Tibial artery (tissue), 4 donors: ENCODE measurements at places on chromosomes 5 and 9.

DNA sequence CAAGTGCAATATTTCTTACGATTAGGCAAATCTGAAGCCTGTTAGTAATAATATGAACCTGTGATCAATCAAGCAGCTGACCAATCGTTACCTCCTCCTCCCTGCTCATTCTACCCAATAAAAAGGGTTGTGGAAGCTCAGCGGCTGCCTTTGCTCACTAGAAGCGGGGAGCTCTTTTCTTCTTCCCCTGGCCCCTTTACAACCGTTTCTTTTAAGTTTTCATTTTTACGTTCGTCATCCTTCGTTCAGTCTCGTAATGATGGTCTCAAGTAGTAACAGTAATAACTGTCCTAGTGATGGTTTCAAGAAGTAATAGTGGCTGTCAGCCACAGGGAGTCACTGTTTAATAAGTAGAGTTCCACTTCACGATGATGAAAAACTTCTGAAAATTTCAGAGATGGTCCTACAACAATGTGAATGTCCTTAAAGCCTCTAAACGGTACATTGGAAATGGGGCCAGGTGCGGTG, 6.2 kb downstream of the UGT3A2 start:
- DNase-seq = no peak
- no peaks in the 10 kb centered on the region for H3K27me3 ChIP-seq
- no peak overlapping the region for H3K27ac ChIP-seq
- no peak overlapping the region for H3K4me3 ChIP-seq

DNA sequence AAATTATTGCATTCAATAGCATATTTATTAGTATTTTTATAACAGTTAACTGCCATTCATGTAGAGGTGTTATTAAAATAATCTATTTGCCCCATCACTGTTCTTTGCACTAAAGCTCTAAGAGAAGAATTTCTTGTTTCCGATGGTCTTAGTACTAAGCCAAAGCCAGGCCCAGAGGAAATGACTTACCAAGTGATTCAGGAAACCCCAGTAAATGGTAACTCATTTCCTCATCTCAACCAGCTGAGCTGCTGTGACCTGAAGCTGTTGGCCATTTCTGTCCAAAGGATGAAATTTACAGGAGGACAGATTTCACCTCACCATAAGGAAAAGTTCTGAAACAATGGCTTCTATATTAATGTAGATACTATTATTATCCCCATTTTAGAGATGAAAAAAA, 117.0 kb downstream of the PIK3R1 start:
- no peak for DNase-seq
- no peaks in the 10 kb centered on the region for H3K4me1 ChIP-seq
- H3K27me3 ChIP-seq = no peaks in the 10 kb centered on the region
- H3K36me3 ChIP-seq = no peaks in the 10 kb centered on the region
- no peak overlapping the region for H3K4me3 ChIP-seq
- no peak overlapping the region for H3K27ac ChIP-seq

GRCh38 chr5:103410172-103410571, 151.6 kb downstream of the MACIR start:
- DNase-seq = no peak
- H3K4me3 ChIP-seq = no peak overlapping the region
- no peaks in the 10 kb centered on the region for H3K36me3 ChIP-seq
- no peaks in the 10 kb centered on the region for H3K27me3 ChIP-seq
- no peak overlapping the region for H3K27ac ChIP-seq

GRCh38 chr5:178330791-178331404, 98.3 kb upstream of the PHYKPL start:
- H3K27me3 ChIP-seq = no peaks in the 10 kb centered on the region
- H3K36me3 ChIP-seq = no peaks in the 10 kb centered on the region
- H3K4me3 ChIP-seq = no peak overlapping the region
- H3K4me1 ChIP-seq = peaks cover 12% of the 10 kb centered on the region

- H3K27me3 ChIP-seq = no peaks in the 10 kb centered on the region
- no peak for DNase-seq
- H3K4me1 ChIP-seq = peaks cover 17% of the 10 kb centered on the region
These were observed 37.7 kb upstream of the PDE8B start for GRCh38 chr5:77172713-77173328.

DNA sequence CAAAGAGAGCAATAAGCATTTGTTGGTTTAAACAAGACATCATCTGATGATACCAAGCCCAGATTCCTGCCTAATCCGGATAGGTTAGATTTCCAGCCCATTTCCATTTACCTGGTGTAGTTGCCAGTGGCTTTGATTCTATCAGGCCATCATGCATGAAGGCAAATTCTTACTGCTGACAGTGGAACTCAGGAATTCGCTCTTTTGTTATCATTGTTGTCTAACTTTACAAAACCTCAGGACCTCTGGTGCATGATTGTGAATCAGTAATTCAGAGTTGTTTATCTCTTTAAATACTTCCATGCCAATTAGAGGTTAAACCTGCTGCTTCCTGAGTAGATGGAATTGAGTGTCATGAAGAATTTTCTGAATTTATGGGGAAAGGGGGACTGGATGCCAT, 76.5 kb downstream of the C9orf152 start:
- DNase-seq = no peak
- peaks cover 6% of the 10 kb centered on the region for H3K36me3 ChIP-seq
- peak overlapping the region; percentile 93 for H3K27ac ChIP-seq
- H3K4me3 ChIP-seq = no peak overlapping the region
- peaks cover 53% of the 10 kb centered on the region for H3K4me1 ChIP-seq

- H3K4me3 ChIP-seq = no peak overlapping the region
- H3K36me3 ChIP-seq = peaks cover 36% of the 10 kb centered on the region
These were observed 49.1 kb downstream of the LRSAM1 start for GRCh38 chr9:127500399-127500798.

DNA sequence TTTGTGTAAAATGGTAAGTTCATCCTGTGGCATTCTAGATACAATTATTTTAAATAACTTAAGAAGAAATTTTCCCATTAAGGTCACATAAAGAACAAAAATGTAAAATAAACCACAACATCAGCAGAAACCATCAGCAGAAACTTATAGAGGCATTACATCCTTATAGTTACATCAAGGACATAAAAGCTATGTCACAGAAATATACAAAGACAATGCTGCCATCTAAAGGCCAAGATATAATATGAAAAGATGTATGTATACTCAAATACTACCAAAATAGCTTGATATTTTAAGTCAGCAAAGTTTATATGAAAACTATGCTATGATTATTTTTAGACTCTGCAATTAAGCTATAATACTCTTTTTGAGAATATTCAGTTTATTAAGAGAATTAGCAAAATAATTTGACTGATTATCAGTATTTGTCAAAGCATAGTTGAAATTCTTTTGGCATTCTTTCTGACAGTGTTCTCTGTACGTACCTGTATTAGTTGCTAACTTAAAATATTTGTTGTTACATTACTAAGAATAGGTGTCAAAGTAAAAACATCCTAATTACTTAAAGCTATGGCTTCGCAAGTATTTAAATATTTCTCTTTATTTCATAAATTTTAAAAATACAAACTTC, 36.2 kb downstream of the FBXL17 start:
- no peak overlapping the region for H3K4me3 ChIP-seq
- H3K4me1 ChIP-seq = no peaks in the 10 kb centered on the region
- no peaks in the 10 kb centered on the region for H3K36me3 ChIP-seq
- H3K27ac ChIP-seq = no peak overlapping the region
- no peak for DNase-seq

DNA sequence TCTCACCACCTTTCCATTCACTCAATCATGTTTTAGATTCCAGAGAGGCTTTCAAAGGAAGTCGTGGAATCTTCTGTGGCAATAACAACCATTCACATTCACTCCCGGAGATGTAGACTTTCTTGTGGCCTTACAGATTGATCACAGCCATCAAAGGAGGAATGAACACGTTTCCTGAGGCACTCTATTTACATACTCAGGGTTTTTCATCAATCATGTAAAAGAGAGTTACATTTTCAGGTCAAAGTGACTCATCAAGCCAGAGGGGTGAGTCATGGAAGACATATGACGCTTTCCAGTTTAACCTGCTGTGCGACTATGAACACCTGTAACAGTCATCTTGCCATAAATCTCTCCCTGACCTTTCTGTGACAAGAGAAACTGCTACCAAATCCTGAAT, 39.3 kb upstream of the RAD23B start:
- H3K4me3 ChIP-seq = no peak overlapping the region
- H3K36me3 ChIP-seq = no peaks in the 10 kb centered on the region
- H3K27me3 ChIP-seq = no peaks in the 10 kb centered on the region

DNA sequence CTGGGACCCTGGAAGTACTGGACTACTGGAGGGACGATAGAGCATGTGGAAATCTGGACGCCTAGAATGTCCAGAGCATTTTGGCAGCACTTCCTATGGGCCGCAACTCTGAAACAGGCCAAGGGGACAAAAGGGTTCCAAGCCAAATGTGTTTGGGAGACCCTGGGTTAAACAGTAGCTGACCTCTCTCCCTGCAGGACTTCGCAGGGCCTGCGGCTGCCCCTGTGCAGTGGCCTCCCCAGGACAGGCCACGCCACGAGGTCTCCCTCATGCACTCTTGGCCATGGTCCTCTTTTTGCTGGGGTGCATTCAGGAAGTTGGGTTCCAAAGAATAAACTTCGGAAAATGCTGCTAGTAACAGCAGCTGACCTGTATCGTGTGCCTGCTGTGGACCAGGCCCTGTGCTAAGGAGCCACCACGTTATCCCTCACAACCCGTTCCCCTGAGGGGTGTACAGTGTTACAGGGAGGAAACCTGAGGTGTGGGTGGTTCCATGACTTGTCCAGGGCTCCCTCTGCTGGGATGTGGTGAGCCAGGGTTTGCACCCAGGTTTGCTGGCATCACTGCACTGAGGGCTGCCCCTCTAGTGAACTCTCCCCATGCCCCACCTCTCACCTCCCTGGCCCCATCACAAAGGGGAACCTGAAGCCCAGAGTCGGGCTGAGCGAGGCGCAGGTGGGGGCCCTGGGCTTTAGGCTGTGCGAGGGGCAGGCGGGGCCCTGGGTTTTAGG, 79.4 kb downstream of the AMBP start:
- H3K27ac ChIP-seq = peak overlapping the region; percentile 83
- no peaks in the 10 kb centered on the region for H3K27me3 ChIP-seq
- no peaks in the 10 kb centered on the region for H3K36me3 ChIP-seq
- H3K4me3 ChIP-seq = no peak overlapping the region
- H3K4me1 ChIP-seq = peaks cover 2% of the 10 kb centered on the region

DNA sequence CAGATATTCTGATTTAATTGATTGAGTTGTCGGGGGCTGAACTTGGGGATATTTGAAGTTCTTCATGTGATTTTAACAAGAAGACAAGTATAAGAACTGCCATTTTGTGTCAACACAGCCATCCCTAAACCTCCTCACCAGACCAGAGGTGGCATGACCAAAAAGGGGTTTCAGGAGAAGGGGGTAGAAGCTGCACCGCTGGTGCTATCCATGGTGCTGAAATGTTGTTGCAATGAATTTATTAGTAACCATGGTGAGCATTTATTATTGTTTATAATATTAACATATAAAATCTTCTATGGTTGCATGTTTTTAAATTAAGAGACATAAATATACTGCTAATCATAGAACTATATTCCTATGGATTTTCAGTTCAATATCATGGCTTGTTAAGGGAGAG, 72.3 kb downstream of the GNA14 start:
- no peaks in the 10 kb centered on the region for H3K27me3 ChIP-seq
- H3K4me1 ChIP-seq = no peaks in the 10 kb centered on the region
- H3K27ac ChIP-seq = no peak overlapping the region
- H3K4me3 ChIP-seq = no peak overlapping the region
- no peaks in the 10 kb centered on the region for H3K36me3 ChIP-seq

DNA sequence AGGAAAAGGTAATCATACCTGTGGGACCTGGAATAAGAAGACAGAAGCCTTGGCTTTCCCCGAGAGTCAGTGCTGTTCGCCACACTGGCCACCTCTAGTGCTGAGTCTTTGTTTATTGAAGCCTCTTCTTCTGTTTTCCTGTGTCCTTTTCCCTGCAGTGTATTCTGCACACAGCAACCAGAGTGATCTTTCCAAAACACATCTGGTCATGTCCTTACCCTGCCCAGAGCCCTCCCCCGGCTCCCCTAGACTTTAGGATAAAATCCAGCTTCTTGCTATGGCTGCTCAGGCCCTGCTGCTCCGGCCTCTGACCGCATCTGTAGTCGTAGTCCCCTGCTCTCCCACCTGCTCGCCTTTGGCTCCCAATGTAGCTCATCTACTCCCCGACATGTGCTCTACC, 28.3 kb downstream of the GALNT10 start:
- H3K4me1 ChIP-seq = no peaks in the 10 kb centered on the region
- H3K4me3 ChIP-seq = no peak overlapping the region
- H3K27me3 ChIP-seq = no peaks in the 10 kb centered on the region
- DNase-seq = no peak

- no peak overlapping the region for H3K4me3 ChIP-seq
- no peak overlapping the region for H3K27ac ChIP-seq
- H3K36me3 ChIP-seq = no peaks in the 10 kb centered on the region
- H3K27me3 ChIP-seq = no peaks in the 10 kb centered on the region
- DNase-seq = no peak
- H3K4me1 ChIP-seq = no peaks in the 10 kb centered on the region
These were observed 79.4 kb downstream of the SLCO4C1 start for GRCh38 chr5:102216678-102217077.

- H3K4me1 ChIP-seq = peaks cover 2% of the 10 kb centered on the region
- H3K36me3 ChIP-seq = no peaks in the 10 kb centered on the region
- peak overlapping the region; percentile 14 for H3K27ac ChIP-seq
- DNase-seq = no peak
- H3K4me3 ChIP-seq = peak overlapping the region; percentile 23
These were observed 31.4 kb downstream of the ANKRD33B start for GRCh38 chr5:10595293-10595671.

GRCh38 chr9:13428766-13429165, 149.3 kb upstream of the MPDZ start:
- no peak overlapping the region for H3K27ac ChIP-seq
- no peaks in the 10 kb centered on the region for H3K36me3 ChIP-seq
- no peaks in the 10 kb centered on the region for H3K27me3 ChIP-seq
- no peak overlapping the region for H3K4me3 ChIP-seq
- DNase-seq = no peak

DNA sequence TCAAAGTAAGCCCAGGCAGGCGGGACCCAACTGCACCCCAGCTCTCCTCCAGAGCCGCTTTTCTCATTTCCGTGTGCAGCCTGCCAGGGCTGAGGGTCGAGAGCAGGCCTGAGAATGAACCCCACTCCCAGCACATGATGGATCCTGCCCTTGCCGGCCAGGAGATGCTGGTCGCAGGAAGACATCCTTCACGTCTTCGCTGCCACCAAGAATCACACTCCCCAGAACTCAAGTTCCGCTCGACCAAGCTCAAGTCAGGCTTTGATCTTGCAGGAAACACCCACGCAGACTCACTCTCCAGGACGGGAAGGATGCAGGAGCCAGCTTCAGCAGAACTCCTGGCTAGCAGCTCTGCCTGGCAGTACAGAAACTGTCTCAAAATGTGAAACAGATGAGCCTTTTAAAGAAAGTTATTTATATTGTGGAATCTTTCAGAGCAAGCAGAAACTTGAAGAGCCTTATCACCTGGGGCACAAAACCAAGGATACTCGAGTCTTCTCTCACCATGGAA, 102.4 kb downstream of the ROR2 start:
- no peaks in the 10 kb centered on the region for H3K36me3 ChIP-seq
- H3K27me3 ChIP-seq = no peaks in the 10 kb centered on the region
- H3K27ac ChIP-seq = no peak overlapping the region
- peaks cover 16% of the 10 kb centered on the region for H3K4me1 ChIP-seq

DNA sequence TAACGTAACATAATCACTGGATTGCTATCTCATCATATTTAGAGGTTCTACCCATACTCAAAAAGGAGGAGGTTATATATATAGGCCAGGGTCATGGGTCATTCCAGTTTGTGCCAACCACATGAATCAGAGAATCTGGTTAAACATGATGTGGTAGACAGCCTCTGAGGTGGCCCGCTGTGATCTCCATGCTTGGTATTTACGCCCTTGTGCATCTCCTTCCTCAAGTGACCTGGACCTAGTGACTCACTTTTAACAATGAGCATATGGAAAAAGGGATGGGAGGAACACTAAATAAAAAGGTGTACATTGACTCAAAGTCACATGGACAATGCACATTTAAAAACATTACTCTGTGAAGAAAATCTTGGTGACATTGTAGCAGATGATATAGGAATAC, 77.7 kb upstream of the CTNND2 start:
- H3K36me3 ChIP-seq = no peaks in the 10 kb centered on the region
- H3K27me3 ChIP-seq = no peaks in the 10 kb centered on the region
- no peaks in the 10 kb centered on the region for H3K4me1 ChIP-seq
- no peak for DNase-seq
